Stimulated activated CD8-positive, alpha-beta memory T cell treated with anti-CD3 and anti-CD28 coated beads, Interleukin-4, amount 100 ng/mL, for 1 hour (primary cell): ENCODE measurements at places on chromosomes 7 and 10.

GRCh38 chr7:28364082-28364481 lies 48.2 kb upstream of the CREB5 start:
- no peak for DNase-seq

DNA sequence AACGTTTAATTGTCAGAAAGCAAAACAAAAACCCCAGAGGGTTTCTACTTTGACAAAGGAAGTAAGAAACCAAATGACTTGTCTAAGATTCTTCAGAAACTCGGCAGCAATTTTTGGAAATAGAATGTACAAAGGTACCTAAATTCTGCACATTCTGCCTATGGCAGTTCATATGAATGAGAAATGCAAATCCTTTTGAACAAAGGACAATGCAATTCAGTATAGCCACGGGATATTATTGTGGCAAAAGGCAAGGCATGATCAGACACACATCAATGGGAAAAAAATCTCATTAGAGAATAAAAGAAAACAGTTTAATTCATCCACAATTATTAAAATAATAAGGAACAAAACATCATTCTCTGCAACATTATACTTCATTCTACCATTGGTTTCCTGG lies 93.4 kb downstream of the SEMA3C start:
- no peak for DNase-seq

- no peak for DNase-seq
Measured at GRCh38 chr10:13769946-13770345, 183.2 kb downstream of the PRPF18 start.

DNA sequence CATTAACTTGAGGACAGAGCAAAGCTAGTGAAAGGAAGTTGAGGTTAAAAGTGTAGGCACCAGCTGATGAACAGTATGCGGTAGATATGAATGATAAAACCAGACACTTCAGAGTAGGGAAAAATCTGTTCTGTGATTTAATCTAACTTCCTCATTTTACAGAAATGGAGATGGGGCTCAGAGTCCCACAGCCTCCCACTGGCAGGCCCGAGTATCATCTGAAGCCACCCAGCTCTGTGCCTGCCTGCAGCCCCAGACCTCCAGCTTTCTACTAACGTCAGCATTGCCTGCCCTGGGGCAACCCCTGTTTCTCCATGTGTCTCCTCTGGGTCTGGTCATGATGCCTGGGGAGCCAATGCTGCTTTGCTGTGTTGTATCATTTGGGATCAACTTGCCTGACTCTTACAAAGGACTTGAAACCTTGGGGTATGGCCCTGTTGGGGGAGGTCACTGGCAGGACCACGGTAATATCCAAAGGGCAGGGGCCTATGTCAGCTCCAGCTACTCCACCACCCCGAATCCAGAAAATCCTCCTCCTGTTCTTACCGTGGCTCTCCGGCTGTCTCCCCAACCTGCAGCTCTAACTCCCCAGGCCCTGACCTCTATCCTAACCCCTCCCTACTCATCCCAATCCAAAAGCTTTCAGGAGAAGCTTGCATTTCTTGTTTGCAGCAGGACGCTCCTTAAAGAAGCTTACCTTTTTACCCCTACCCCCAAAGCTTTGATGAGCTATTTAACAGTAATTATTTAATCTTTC lies 56.2 kb upstream of the NPY start:
- no peak for DNase-seq

DNA sequence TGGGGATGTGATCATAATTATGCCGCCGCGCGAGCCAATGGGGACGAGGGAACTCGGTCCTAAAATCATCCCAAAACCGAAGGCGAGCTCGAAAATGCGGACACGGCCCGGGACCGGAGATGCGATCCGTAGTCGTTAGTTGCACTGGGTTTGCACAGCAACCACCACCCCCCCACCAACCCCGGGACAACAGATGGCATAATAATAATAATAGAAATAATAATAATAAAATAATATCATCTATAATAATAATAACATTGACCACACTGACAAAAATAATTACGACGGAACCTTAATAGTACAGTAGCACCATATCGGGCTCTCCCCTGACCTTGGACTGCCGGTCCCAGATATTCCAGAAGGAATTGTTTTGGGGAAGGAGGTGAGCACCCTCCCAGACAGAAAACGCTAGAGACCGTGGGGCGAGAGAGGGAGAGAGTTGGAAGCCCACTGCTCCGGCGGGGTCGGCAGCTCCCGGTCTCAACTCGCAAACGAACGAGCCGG lies 1.1 kb upstream of the EMX2 start:
- no peak for DNase-seq

GRCh38 chr10:8360365-8360764 lies 305.9 kb downstream of the GATA3 start:
- DNase-seq = no peak

- no peak for DNase-seq
Measured at GRCh38 chr10:11177381-11177780, 159.7 kb downstream of the CELF2 start.

GRCh38 chr10:27660268-27660667 lies 85.4 kb downstream of the MKX start:
- no peak for DNase-seq

DNA sequence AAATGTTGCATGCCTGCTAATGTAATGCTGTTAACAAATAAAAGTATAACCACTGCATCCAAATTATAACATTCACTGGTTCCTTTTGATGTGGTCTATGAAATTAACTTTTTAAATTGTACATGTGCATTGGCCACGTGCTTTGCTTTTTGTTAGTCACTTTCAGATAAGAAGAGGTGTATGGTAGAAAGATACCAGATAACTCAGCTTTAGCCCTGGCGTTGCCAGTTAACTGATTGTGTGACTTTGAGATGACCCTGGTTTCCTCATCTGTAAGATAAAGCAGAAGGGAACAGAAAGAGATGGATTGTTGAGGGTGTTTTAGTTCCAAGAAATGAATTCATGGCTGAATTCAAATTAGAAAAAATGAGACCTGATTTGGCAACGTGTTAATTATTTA lies 1.9 kb upstream of the TRDMT1 start:
- no peak for DNase-seq

DNA sequence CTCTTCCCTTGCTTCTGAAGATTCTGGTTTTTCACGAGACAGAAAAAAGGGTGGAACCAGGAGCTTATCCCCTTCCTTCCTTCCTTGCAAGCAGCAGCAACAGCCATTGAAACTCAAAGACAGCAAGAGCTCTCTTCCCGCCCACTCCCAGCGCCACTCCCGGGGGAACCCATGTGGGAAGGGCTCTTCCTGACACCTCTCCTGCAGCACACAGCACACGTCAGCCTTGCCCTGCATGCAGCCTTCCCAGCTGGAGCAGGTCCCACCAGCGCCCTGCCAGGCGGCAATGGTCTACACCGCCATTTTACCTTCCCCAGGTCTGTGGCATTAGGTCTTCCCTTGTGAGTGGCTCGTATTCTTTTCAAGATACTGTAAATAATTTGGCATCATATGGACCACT lies 161.8 kb downstream of the MGMT start:
- DNase-seq = no peak

DNA sequence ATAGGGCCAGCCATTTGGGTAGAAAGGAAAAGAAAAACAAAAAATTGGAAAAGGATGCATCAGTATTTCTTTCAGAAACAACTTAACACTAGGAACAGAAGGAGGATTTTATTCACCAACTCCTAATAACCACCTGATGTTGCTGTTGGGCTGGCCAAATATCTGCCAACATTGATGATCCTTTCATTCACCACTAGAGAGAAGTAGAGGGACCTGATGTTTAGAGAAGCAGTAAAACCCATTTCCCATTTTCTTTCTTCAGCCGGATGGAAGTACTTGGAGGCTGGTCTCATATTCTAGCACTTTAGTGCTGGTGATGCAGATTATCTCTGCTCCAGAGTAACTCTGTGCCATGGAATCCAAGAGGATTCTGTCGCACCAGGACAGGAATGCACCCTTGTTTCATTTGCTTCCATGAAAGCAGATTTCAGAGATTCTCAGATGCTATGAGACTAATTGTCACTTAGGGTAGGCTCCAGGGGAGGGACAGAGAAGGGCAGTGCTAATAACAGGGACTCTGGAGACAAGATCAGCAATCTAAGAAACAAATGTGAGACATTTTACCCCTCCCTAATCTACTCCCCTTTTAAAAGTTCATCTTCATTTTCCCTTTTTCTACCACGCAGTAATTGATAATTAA lies 3.1 kb downstream of the KLLN start:
- no peak for DNase-seq

DNA sequence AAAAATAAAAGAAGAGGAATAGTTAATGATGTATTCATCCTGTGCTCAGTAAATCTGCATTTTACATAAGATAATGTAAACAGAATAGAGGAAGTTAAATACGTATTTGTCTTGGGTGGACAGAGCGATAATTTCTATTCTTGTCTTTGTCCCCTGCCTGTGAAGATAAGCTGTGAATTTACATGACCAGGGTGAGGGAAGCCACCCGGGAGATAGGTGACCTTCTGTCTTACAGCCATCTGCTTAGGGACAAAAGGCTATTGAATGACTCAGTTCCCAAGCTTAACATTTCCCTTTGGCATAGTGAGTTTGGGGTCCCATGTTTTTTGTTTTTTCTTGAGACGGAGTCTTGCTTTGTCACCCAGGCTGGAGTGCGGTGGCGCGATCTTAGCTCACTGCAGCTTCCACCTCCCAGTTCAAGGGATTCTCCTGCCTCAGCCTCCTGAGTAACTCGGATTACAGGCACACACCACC lies 88.7 kb upstream of the KCTD7 start:
- no peak for DNase-seq

DNA sequence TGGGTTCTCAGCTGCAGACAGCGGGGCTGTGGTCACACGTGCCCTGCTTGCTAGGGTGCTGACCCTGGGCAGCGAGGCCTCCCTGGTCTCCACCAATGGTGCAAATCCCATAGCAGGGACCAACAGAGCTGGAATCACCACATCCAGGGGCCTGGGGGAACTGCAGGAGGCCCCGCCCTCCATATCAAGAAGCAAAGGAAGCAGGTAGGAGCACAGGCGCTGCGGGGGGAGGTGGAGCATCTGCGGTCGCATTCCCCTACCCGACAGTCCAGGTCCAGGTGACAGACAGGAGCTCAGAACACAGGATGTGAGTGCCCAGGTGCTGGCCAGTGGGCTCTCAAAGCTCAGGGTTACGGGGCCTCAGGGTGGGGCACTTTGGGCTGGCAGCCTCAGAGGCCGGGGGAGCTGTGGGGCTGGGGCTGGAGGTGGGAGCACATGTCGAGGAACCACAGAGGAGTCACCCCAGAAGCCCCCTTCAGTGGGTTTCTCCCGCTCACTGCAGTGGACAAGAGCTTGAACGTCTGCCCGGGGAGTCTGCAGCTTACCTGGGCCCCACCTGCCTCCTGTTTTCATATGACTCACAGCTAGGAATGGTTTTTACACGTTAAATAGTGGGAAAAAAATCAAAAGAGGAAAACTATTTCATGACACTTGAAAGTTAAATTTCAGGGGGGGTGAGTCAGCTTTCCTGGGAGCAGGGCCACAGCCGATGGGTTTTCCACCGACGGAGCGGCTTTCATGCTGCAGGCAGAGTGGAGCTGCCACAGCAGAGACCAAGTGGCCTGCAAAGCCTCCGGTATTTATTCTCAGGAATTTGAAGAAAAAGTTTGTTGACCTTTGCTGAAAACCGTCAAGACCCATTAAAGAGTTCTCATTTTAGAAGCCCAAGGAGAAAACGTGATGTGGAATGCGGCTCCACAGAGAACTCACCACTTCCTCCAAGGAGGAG lies 148.7 kb upstream of the PPP2R2D start:
- DNase-seq = no peak

GRCh38 chr10:33120700-33121099 lies 162.7 kb upstream of the ITGB1 start:
- no peak for DNase-seq

- no peak for DNase-seq
Measured at GRCh38 chr10:65518379-65518778, 1407.5 kb upstream of the LRRTM3 start.

DNA sequence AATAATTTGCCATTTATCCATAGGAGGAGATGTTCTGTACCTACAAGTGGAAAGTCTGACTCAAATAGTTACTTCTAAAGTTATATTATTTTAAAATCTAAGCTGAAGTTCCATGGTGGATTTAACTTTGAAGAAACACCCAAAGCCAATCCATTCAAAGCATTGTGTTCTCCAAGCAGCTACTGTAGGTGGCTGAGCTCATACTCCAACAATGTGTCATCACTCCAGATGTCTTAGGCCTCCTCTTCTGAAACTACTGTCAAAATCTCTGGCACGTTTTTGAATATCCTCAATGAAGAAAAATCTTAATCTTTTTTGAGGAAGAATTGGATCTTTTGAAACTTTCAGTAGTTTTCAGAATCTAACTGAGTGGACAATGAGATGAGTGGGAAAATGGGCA lies 169.1 kb downstream of the PTEN start:
- DNase-seq = no peak

- DNase-seq = no peak
Measured at GRCh38 chr10:128275388-128276177, 149.4 kb upstream of the MKI67 start.

DNA sequence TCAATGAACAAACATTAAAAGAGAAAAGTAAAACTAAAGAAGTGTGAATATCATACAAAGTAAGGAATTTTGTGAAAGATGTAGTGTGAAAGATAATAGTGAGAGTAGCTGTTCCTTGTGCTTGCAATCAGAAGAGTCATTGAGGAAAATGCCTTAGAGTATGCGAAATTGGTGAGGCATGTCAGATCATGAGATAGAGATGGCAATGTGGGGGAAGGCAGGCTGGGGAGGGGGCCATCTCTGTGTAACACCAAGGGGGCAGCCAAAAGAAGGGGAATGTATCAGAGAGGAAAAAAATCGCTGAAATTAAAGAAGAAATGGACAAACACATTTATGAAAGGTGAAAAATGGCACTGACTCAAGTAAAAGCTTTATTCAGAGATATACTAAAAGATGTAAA lies 19.6 kb upstream of the PRKAR2B start:
- no peak for DNase-seq

DNA sequence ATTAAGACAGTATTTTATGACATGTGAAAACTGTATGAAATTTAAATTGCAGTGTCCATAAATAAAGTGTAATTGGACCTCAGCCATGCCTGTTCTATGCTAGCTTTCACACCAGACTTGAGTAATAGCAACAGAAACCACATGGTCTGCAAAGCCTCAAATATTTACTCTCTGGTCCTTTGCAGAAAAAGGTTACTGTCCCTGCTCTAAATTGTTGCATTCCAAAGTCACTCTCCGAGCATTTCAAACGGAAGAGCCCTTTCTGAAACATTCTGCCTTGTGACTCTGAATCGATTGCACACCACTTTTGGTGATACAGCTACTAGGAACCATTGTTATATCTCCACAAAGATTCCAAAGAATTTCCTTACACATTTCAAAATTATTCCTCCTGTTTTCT lies 81.0 kb upstream of the STK17A start:
- no peak for DNase-seq

- DNase-seq = no peak
Measured at GRCh38 chr7:155961241-155962190, 149.3 kb upstream of the SHH start.

- DNase-seq = peak; percentile 14
Measured at GRCh38 chr7:105806592-105807447, 69.6 kb downstream of the ATXN7L1 start.
